ENCODE measurements at places on chromosomes 2 and 18.

DNA sequence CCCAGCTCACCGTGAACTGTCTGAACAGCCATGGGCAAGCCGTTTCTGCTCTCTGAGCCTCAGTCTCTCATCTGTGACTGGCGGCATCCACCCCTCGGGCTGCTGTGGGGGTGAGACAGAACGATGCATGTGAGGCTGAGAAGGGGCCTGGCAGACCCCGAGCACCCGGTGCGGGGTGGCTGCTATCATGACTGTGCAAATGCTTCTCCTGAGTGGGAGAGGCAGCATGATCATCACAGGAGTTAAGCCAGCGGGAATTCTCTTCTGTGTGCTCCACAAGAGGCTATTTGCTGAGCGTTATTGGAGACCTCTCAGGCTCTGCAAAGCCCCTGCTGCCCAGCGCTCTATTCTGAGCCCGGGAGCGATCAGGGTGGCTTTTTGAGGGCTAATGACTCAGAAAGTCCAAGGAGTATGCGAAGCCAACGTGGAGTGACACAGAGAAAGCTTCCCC is 45.8 kb upstream of the ID2 start:
- no peak for DNase-seq

- no peak for DNase-seq
These were observed 161.8 kb downstream of the DLGAP1 start for GRCh38 chr18:4293337-4293736.

GRCh38 chr2:112155331-112156151 is 17.4 kb downstream of the FBLN7 start:
- DNase-seq = no peak

GRCh38 chr2:216596980-216597509 is 36.2 kb upstream of the IGFBP2 start:
- no peak for DNase-seq

GRCh38 chr2:233413559-233414272 is 59.4 kb downstream of the DGKD start:
- DNase-seq = peak; percentile 98

All from kidney tubule cell (primary cell).